ENCODE measurements at places on chromosomes 12 and 14.

DNA sequence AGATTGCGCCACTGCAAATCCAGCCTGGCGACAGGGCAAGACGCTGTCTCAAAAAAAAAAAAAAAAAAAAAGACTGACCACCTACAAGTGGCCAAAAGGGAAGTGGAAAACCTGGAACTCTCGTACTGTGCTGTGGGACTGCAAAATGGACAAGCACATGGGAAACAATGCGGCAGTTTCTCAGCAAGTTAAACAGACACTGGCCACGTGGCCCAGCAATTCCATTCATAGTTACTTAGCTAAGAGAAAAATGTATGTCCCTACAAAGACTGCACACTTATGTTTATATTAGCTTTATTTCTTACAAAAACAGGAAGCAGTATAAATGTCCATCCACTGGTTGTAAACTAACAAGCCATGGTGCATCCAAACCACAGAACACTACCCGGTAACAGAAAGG is 5.6 kb downstream of the CHFR start:
- DNase-seq = no peak

DNA sequence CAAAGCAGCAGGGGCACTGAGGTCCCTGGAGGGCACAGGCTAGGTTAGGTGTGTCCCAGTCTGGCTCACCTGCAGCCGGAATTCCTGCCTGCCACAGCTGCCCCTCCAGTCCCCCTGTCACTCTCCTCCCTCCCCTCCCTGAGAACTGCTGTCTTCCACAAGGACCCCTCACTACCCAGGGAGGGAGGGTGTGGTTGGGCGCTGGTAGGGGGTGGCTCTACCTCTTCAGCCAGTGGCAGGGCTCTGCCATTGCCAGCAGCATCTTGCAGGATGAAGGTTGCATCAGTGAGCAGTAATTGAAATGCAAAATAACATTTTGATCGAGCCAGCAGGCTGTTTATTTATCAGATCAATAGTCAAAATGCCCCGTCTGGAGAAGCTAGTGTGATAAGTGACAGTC is 45.7 kb downstream of the ESRRB start:
- no peak for DNase-seq

GRCh38 chr12:50041962-50042361 is 15.4 kb upstream of the ASIC1 start:
- no peak for DNase-seq

- DNase-seq = no peak
Observed at GRCh38 chr12:71130521-71131069, 27.2 kb downstream of the TSPAN8 start.

GRCh38 chr14:72638021-72638420 is 255.9 kb downstream of the DPF3 start:
- no peak for DNase-seq

- no peak for DNase-seq
Observed at GRCh38 chr12:128381541-128381940, 114.6 kb downstream of the TMEM132C start.

- DNase-seq = peak; percentile 65
Observed at GRCh38 chr12:38904537-38905479, 583 bp downstream of the CPNE8 start.

DNA sequence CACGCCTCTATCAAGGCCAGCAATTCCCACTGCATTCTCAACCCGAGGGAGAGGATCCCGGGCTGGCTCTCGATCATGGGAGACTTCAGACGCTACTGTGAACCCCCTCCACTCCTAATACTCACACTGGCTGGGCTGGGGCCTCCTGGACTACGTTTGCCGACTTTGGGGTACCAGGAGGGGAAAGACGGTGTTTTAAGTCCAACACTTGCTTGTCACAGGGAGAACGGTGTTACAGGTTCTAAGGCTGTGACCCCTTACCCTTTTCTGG is 463 bp downstream of the NACA start:
- no peak for DNase-seq

- DNase-seq = no peak
Observed at GRCh38 chr14:78088916-78089315, 81.3 kb upstream of the NRXN3 start.

- DNase-seq = no peak
Observed at GRCh38 chr14:93003945-93004698, 81.2 kb downstream of the CHGA start.

- DNase-seq = no peak
Observed at GRCh38 chr14:68740788-68741476, 51.9 kb downstream of the ZFP36L1 start.

DNA sequence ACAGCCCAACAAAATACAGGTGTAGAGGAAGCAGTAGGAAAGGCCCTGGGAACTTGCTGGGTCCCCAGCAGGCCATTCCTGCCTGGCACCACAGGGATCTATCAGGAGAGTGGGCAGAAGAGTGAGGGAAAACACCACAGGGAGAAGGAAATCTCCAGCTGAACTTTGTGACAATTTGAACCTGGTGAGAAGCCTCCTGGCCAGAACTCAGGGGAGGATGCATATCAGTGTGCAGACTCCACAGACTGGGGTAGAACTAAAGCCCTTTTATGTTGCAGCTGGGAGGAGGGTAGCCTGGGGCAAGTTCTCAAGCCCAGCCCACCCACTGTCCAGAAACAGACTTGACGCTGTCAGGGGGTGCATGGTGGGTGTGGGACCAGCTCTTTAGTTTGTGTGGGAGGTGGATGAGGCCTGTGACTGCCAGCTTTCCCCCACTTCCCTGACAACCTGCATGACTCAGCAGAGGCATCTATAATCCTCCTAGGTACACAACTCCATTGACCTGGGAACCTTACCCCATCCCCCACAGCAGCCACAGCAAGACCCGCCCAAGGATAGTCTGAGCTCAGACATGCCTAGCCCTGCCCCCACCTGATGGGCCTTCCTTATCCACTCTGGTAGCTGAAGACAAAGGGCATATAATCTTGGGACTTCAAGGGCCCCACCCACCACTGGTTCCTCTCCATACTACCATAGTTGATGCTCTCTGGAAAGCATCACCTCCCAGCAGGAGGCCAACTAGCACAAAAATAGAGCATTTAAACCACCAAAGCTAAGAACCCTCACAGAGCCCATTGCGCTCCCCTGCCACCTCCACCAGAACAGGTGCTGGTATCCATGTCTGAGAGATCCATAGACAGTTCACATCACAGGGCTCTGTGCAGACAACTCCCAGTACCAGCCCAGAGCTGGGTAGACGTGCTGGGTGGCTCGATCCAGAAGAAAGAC is 28.9 kb downstream of the PNN start:
- DNase-seq = no peak

DNA sequence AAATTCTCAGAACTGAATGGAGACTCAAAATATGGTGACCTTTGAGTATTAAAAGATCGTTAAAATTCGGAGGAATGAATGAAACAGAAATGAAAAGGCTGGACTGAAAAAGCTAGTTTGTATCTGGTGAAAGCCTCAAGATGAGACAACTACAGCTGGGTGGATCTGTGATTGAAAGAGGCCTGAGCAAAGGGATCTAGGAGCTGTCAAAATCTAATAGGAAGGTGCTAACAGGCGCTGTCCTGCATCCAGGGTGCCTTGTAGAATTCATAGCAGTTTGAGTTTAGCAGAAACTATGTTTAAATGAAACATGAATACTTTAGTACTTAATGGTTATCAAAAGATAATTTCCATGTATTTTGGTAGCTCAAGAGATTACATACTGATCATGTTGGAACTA is 2.3 kb downstream of the YY1 start:
- no peak for DNase-seq

- DNase-seq = no peak
Observed at GRCh38 chr14:34983148-34983760, 462 bp downstream of the SRP54 start.

GRCh38 chr14:58739674-58740073 is 101.9 kb downstream of the DACT1 start:
- peak; percentile 30 for DNase-seq

DNA sequence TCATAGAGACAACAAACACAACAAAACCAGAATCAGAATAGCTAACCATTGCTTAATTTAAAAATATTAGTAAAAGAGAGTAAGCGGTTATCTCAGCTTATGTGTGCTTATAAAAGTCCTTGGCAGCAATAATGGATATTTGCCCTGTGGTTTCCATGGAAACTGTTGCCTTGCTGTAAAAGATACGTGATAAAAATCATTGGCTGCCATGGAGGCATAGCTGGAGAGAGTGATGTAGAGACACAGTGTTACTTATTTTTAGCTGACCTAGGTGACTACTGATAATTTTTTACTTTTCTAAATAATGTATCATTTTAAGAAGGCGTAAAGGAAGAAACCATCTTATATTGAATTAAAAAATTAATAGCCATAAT is 92.9 kb downstream of the ERC1 start:
- DNase-seq = no peak

DNA sequence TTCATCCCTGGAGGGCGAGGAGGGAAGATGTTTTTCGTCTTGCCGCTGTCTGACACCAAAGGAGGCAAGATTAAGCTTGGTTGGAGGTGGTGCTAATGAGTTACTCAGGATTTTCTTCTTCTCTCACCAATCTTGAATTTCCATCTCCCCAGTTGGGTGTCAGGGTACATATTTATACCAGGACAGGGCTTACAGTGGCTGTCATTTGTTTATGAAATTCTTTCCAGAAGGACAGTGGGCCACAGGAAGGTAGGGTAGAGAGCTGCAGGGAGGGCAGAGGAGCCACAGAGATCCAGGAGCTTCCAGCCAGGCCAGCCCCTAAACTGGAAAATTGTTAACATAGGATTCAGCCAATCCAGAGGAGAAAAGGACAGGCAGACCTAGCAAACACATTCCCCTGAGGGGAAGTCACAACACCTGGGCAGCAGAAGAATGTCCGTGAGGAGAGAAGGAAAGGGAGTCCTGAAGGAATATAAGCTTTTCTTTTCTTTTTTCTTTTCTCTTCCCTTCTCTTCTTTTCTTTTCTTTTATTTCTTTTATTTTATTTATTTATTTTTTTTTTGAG is 40.5 kb downstream of the IRF2BPL start:
- no peak for DNase-seq

- no peak for DNase-seq
Observed at GRCh38 chr12:11941606-11942337, 129.0 kb upstream of the BCL2L14 start.

- no peak for DNase-seq
Observed at GRCh38 chr12:31765931-31766330, 37.1 kb upstream of the AMN1 start.

DNA sequence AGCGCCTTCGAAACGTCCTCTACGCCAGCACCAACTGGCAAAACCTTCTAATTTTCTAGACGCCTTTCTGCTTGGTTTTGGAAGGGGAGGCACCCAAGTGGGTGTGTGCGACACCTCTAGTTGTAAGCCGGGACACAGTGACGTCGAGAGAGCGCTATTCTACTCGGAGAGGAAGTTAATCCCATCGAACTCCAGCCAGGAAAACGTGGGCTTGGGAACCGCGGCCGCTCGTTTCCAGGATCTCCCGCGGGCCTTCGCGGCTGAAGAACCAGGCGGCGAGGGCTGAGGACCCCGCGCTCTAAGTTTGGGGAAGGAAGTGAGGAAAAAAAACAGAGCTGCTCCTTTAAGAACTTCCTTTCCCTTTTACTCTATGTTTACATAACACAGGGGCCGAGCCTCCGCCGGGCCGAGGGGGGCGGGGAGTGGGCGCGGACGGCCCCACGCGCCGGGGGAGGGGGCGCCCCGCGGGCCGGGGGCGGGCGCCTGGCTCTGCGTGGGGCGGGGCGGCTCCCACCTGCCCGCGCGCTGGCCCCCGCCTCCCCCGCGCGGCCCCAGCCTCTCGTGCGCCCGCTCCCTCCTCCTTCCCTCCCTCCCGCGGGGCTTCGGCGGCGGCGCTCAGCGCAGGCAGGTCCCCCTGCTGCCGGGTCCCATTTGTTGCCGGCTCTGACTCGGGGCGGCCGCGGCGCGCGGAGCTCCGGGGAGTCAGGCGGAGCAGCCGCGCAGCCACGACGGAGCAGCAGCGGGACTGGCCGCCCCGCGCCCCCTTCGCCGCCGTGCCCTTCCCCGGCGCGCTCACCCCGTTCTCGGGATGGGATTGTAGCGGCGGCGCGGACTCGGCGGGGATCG is at the start of gene PELI2:
Gene PELI2 (plus strand): TSS at position 647 of the 846 bp plus-strand sequence. CDS start 250 bp downstream, outside the sequence.
- DNase-seq = no peak

GRCh38 chr12:117068492-117068891 is 30.7 kb downstream of the TESC start:
- DNase-seq = no peak
